Activated CD4-positive, alpha-beta T cell treated with anti-CD3 and anti-CD28 coated beads, Interleukin-2, amount 50 U/mL, for 24 hours (primary cell): ENCODE measurements at places on chromosomes 6 and 20.

GRCh38 chr6:79385893-79386292 lies 151.3 kb downstream of the LCA5 start:
- no peak for DNase-seq

GRCh38 chr20:2757969-2758368 lies 42.5 kb downstream of the CPXM1 start:
- no peak for DNase-seq

DNA sequence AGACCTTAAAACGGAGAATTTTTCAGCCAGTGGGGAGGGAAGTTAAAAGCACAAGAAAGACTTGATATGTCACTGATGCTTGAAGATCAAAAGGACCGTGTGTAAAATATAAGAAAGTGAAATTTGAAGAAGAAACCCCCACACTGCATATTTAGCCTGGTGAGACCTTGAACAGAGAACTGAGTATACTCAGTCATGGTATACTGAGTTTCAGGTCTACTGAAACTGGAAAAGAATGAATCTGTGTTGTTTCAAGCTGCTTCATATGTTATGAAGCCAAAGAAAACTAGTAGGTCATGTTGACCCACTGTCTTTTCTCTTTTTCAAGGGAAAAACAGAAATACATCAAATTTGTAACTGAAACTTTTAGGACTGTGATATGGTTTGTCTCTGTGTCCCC lies 443.8 kb upstream of the GJE1 start:
- DNase-seq = no peak

DNA sequence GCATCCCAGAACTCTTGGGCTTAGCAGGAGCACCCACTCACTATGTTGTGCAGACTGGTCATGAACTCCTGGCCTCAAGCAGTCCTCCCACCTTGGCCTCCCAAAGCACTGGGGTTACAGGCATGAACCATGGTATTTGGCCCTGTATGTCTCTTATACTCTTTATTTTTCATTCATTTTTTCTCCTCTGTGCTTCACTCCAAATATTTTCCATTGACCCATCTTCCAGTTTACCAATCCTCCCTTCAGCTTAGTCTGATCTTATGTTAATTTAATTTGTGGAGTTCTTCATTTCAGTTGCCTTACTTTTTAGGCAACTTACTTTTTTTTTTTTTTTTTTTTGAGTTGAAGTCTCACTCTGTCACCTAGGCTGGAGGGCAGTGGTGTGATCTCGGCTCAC lies 79.5 kb downstream of the EZR start:
- no peak for DNase-seq

DNA sequence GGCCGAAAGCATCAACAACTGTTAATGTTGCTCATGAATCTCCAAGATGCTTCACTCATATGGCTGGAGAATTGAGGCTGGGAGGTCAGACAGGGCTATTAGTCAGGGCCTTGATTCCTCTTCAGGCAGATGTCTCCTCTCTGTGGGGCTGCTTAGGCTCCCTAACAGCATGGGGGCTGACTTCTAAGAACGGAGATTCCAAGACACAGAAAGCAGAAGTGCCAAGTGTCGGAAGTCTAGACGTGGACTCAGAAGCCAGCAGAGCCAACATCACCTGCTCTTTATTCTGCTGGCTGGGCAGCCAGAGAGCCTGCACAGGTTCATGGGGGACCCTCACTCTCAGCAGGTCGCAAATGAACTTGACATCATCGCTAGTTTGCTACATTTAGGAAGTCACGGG lies 279.8 kb downstream of the CDH26 start:
- no peak for DNase-seq

DNA sequence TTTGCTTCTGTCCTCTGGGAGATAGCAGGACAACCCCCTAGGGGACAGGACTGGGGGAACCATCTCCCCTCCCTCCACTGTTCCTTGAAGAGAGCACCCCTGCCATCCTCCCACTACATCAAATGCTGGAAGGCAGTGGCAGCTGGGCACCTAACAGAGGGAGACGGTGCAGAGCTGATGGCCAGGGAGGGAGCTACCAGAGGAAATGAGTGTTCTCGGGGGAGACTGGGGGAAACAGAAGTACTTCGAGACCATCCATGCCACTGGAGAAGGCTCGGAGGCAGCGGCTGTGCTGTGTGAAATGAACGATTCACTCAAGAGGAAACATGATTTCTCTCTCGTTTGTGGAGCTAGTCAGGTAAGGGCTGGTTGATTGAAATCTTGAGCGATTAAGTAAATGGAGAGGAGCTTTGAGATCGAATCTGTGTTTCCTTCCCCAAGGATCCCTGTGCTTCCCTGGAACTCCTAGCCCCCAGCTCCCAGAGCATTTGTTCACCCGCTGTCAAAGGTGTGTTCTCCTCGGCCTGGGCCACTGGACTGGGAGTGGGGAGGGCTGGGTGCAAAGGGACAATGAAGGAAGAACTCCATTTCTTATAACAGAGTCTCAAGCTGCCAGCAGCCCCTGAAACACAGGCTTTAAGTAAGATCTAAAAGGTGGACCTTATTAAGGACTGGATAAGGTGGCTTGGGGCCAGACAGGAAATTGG lies 261.3 kb upstream of the MOCS1 start:
- DNase-seq = no peak

DNA sequence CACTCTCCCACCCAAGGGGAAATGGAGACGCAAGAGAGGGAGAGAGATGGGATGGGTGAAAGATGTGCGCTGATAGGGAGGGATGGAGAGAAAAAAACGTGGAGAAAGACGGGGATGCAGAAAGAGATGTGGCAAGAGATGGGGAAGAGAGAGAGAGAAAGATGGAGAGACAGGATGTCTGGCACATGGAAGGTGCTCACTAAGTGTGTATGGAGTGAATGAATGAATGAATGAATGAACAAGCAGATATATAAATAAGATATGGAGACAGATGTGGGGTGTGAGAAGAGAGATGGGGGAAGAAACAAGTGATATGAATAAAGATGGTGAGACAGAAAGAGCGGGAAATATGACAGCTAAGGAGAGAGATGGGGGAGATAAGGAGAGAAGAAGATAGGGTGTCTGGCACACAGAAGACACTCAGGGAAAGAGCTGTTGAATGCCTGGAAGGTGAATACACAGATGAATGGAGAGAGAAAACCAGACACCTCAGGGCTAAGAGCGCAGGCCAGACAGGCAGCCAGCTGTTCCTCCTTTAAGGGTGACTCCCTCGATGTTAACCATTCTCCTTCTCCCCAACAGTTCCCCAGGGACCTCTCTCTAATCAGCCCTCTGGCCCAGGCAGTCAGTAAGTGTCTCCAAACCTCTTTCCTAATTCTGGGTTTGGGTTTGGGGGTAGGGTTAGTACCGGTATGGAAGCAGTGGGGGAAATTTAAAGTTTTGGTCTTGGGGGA lies 754 bp downstream of the TNF start:
- no peak for DNase-seq

- DNase-seq = no peak
Measured at GRCh38 chr6:104449918-104450317, 409.8 kb downstream of the HACE1 start.

DNA sequence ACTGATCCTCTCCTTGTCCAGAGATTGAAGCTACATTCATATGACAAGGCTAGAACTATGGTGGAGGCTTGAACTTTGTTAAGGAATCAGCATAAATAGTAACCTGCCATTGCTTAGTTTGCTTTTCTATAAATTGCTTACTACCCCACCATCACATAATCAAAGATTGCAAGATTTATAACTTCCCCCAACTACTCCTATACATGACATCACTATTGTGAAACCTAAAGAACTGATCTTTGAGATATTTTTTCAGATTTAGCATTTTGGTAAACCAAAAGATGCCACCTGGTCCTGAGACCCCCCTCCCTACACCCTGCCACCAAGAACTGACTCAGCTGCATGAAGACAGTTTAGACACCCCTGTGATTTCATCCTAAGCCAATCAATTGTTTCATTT lies 385.3 kb downstream of the CDC5L start:
- no peak for DNase-seq

- no peak for DNase-seq
Measured at GRCh38 chr6:16238963-16239797, 793 bp downstream of the GMPR start.

GRCh38 chr6:31632279-31632946 lies 11.9 kb downstream of the PRRC2A start:
- no peak for DNase-seq

- no peak for DNase-seq
Measured at GRCh38 chr6:128167552-128167951, 266.7 kb upstream of the THEMIS start.

DNA sequence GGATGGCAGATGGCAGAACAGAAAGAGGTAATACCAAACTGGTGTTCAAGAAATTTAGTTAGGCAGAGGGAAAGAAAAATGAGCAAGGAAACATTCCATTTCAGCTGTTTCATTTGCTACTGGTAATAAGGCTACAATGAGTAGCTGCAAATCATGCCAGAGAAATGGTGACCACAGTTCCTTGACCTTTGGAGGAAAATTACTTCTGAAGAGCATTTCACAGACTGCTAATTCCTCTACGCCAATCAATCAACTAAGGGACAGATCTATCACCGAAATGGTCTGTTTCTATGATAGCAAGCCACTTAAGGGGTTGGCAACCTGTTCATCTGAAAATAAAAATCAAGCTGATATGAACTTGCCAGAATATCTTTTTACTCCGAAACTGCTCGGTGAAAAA lies 119.5 kb downstream of the PTPRK start:
- no peak for DNase-seq

DNA sequence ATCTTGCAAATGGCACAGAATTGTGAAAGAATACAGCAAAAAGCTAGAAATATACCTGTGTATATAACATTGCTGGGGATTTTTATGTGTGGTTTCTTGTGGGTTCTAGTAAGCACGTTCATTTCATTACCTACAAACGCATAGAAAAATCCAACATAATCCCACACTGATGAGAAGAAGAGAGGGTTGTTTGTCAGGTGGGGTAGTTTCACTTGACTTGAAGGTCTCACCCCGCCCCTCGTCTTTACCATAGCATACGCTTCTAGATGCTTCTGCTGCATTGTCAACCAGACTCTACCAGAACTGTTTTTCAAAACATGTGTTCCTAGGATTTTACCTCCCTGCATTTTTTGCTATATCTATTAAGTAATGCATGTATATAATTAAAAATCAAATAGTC lies 284.1 kb upstream of the TAB2 start:
- DNase-seq = no peak

- DNase-seq = no peak
Measured at GRCh38 chr6:140026546-140026945, 652.1 kb upstream of the CITED2 start.

DNA sequence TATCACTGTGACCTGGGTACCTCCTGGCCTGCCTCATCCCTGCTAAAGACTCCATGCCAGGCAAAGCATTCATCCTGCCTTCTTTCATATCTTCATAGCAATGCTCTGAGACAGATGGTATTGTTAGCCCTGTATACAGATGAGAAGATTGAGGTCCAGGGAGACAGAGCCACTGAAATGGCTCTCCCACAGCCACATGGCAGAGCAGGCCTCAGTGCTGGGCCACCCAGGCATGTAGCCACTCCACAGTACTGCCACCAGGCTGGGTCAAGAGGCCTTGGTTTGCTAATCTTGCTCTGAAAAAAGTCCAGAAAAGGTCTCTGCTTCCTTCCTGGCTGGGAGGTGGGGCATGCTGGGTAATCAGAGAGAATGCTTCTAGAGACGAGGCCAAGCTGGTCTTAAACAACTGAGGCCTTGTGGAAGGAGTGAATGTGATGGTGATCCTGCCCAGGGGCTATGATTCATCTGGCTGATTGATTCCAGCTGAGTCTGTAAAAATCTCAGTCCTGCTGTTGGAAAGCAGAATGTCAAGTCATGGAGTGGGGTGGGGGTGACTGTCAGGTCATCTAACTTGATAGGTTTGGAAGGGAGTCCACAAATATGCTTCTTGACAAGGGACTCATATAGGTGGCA lies 29.8 kb downstream of the HM13 start:
- DNase-seq = no peak

- no peak for DNase-seq
Measured at GRCh38 chr6:69584536-69584912, 212.3 kb downstream of the LMBRD1 start.

GRCh38 chr6:12481850-12482249 lies 191.7 kb downstream of the EDN1 start:
- DNase-seq = no peak

DNA sequence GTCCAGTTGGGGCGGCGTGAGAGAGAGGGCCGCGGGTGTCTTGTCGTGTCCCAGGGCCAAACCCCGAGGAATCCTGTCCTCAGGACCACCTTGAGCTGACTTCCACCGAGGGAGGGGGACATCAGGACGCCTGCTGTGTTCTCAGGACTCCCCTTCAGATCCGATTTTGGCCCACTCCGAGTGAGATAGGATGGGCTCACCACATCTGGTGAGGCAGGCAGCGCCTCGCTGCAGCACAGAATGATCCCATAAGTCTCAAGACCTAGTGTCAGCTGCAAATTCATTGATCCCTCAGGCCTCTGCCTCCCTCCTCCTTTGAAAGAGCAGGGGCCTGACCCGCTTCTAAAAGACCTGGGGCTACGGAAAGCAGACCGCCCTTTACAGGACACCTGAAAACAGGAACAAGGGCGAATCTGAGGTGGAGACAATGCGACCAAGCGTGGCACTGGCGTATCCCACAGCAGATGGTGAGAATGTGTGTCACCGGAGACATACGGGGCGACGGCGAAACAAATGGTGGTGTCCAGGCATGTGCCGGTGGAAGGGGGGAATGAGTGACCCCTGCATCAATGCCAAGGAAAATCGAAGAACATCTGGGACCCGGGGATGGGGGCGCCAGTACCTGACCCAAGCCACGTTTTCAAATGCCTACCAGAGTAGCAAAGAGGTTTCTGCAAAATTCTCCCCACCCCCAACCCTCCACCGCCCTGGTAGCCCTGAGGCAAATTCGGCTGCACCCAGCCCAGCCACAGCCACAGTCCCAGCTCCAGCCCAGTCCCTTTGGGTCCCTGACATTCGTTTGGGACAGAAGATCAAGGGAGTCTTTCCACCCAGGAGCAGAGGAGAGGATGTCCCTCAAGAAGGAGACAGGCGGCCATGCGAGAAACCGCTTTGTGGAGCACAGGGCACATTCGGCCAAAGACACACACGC lies 162.1 kb upstream of the ZNF337 start:
- DNase-seq = no peak

- DNase-seq = no peak
Measured at GRCh38 chr20:18712131-18712530, 101.5 kb upstream of the SCP2D1 start.

DNA sequence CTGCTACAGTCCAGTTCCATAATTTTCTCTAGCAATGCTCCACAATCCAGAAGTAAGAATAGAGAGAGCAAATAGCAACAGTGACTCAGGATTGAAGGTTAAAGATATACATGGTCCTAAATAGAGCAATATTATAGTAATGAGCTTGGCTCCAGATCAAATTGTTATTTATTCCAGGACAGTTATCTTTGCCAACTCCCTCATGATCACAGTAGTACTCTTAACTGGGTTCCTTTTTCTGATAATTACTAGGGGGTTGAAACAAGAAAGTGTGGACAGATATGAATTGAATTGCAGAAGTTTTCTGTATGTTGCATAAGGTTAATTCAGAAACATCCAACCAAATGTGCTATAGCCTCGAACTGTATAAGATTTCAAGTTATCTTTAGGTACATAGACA lies 11.9 kb downstream of the FAM184A start:
- DNase-seq = no peak

DNA sequence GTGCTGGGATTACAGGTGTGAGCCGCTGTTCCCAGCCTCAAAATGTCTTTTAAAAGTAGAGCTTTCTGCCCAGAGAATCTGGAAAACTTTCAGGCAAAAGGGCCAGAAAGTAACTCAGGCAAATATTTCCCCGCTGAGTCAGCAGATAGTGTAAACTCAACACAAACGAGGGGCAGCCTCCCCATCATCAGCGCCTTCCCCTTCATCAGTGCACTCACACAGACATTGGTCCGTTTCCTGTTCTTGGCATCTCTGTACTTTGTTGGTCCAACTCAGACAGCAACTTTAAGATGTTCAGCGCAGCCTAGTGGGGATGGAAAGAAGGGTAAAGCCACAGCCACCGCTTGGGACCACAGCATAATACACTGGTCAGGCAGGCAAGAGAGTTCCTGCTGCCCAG lies 69.5 kb downstream of the CSE1L start:
- no peak for DNase-seq
